Muscle of arm (tissue), 14 donors: ENCODE measurements at places on chromosomes 11 and 22. TPM values are rescaled to one million over a fixed set of nuclear protein-coding genes. Genes with fewer than 3 reads are reported as not detected.

The ZNF280B gene
- 6.2 TPM for polyA plus RNA-seq

The PMM1 gene
- 23.3 TPM for polyA plus RNA-seq

The PRRG4 gene
- 0.29 TPM for polyA plus RNA-seq

The OR2AT4 gene
- polyA plus RNA-seq, result 0.11 TPM

The ISX gene
- not detected for polyA plus RNA-seq

The TEX12 gene
- polyA plus RNA-seq, result 0.40 TPM

The SULT4A1 gene
- polyA plus RNA-seq, result 2.0 TPM

The SPDYC gene
- not detected for polyA plus RNA-seq

The LARGE2 gene
- polyA plus RNA-seq, result 0.55 TPM

The HPX gene
- 2.0 TPM for polyA plus RNA-seq

DNA sequence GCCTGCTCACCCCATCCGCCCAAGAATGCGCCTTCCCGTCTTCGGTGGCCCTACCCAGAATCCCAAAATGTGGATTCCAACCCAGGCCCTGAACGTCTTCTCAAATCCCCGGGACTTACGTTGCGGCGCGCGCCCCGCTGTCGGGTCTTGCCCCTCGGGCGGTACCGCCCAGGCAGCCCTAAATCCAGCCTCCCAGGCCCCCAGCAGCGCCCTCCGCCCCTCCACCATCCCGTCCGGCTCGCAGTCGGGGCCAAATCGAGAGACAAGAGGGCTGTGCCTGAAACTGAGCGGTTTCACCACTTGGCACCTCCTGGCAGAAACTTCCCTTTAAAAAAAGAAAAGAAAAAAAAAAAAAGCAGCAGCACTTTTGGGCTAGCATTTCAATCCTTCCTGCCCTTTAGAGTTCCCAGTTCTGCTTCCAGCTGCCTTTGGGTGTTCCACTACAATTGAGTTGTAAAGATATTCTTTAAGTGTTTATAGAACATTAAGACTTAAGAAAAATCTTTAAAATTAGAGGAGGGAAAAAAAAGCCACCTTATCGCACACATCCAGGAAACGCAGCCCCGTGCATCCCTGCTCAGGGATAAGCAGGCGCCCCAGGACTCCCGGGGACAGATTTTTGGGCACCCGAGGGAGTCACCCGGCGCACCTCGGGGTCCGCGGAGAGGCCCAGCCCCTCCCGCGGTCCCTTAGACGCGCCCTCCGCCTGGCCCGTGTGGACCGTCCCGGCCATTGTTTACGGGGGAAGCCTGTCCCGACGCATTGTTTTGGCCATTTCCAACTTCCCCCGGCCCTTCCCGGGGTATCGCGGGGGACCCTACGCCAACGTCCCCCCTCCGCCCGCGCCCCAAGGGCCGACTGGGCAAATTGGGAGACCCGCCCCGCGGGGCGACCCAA is 57.6 kb downstream of the KCNJ4 start:
- DNase-seq, result no peak

DNA sequence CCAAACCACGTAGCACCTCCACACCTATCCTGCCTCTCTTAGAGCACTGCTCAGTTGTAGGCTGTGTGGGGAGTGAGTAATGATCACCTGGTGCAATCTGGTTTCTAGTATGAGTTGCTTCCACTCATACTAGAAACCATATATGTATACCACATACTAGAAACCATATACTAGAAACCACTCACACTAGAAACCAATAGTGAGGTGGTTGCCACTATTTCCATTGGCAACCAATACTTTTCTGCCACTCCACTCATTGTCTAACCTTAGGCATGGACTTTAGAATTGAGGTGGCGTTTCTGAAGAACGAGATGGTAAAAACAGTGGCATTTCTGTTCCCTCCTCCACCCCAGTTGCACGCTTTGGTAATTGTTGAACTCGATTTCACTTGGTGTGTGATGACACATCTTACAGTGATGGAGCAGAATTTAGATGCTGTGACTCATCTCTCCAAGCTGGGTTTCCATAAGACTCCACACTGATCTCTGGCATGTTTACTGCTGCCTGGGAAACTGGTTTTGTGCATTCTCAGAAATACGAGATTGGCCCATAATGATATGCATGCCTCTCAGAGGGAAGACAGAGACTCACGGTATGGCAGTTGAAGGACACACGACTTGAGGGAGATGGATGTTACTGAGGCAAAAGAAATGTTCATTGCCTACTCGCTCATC is 82.9 kb downstream of the KIRREL3 start:
- no peak for DNase-seq

DNA sequence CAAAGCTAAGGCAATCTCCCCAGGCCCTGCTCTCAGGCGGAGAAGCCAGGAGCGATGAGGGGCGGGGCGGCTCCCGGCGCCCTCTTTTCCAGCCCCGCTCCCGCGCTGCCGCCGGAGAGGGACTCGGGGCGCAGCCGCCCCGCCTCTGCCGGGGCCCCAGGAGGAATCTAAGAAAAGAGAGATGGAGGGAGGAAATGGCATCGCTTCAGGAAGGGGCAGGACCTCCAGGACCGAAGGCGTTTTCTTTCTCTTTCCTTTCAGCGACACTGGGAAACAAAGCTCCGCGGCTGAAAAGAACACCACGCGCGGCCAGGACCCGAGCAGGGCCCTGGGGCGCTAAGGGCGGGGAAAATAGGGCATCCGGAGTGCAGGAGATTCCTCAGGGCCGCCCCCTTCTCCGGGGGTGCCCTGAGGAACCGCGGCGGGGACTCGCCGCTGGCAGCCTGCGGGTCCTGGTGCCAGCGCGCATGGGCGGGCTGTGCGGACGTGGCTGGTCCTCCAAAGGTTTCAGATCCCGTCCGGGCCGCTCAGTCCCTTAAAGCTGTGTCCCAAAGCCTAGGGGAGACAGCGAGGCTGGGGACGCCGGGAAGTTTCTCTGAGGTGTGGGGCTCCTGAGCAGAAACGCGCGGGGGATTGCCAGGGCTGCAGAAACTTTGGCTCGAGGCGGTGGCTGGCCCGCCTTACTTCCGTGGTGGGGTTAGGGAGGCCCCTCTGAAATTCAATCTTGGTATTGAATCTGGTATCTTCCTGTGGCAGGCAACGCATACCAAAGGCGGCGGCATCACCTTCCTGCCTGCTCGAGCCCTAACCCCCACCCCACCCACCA is 2.8 kb upstream of the BSX start:
- no peak for DNase-seq

- no peak for DNase-seq
These were observed 29.8 kb upstream of the P2RY2 start for GRCh38 chr11:73188301-73188700.

- no peak for DNase-seq
These were observed 3.8 kb upstream of the FADS3 start for GRCh38 chr11:61895046-61895717.

DNA sequence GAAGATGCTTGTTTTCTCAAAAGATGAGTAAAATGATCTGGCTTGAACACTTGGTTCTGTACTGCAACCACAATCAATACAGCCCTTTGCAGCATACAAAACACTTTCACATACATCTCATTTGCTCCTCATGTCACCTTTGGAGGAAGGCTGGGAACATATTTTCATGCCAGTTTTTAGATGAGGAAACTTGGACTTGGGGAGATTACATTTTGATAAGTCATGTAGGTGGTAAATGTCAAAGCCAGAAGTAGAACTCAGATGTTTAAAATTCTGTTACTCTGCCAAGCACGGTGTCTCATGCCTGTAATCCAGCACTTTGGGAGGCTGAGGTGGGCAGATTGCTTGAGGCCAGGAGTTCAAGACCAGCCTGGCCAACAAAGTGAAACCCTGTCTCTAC is 121.8 kb downstream of the MICAL2 start:
- DNase-seq, result no peak

DNA sequence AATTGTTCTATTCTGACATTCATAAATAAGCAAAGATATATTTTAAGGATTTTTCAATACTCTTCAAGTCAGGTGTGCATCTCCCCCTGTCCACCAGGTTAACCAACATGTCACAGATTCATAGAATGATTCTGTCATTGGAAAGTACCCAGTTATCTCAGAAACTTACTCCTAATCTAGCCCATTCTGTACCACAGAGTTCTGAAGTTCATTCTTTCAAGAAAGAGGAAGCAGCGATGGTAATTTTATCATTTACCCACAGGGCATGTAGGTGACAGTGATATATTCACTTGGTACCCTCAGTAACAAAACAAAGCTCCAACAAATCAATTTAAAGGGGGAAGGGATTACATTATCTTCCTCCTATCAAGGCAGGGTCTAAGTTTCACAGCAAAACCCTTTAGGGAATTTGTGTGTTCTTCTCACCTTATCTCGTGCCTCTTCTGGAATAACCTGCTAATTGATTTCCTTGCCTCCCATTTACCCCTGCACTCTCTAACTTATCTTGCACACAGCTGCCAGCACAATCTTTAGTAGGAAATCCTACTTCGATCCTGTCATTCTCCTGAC is 19.0 kb upstream of the MPPED2 start:
- no peak for DNase-seq

DNA sequence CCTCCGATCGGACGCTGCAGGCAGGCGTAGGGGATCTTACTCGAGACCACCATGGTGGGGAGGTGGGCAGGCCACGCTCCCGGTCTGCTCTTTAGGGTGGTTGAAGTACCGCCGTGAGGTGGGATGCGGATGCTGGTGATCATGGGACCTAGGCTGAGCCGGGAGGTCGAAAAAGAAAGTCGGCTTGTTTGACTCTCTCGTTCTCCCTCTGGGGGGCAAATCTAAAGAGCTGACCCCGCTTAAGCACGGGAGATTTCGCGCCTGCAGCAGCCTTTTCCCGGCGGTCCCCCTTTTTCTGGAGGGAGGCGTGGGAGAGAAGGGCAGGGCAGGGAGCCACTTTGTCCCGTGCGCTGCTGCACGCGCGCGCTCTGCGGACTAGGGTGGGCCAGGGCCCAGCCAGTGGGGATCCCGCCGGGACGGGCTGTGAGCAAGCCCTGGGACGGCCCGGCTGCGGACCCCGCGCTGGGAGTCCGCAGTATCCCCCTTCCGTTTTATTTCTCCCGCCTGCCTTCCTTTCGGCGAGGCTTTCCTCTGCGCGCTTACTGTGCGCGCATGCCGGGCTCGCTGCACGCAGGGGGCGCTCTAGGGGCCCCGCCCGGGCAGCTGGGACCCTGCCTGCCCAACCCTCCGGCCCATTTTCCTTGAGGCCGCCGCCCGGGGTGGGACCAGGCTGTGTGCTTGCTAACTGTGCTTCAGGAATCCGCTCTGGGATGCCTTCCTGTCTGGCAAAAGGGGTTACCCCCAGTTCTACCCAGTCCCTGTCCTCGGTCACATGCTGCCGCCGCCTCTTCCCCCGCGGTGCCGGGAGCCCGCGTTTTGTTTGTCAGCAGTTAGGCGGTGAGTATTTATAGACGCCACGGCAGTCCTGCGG is 81.0 kb downstream of the PRR5L start:
- peak; percentile 58 for DNase-seq

GRCh38 chr11:30984442-30984816 is 385.1 kb downstream of the DCDC1 start:
- peak; percentile 46 for DNase-seq

DNA sequence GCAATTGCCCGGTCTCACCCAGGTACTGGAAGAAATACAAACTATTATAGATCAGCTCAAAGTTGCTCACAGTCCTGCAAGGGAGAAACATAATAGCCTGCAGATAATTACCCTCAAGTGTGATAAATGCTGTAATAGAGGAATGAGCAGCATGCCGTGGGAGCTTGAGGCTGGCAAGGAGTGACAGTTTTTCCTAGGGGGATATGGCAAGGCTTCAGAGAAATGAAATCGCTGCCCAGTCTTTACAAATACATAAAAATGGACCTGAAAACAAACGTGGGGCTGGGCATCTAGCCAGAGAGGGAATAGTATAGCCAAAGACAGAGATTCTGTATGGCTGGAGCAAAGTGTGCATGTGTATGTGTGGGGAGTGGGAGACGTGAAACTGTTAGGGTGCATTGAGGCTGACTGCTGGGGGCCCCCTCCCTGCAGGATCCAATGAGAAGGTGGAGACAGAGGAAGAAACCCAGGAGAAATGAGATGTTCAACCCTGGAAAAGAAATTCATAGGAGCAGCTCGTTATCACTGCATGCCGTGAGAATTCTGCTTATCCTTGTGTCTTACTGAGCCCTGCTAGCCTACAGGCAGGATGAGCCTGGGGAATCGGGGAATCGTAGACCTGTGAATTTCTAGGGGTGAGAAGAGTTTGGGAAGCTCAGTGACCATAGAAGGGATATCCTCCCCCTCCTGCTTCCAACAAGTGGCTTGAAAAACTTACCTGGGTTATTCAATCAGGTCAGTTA is 167.0 kb downstream of the LDLRAD3 start:
- no peak for DNase-seq

DNA sequence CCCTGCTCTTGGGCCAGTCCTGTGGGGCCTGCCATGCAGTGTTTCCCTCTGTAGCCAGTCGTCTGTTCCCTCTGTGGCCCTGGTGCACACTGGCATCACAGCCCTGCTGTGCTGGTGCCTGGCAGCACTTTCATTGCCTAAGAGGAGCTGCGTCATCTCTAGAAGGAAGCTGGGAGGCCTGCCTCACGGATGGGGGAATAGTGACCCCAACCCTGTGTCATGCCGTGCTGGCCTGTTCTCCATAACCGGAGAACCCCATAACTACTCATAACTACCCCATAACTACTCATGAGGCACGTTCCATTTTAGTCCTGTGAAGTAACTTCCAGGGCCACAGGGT is 14.0 kb downstream of the RAB36 start:
- DNase-seq, result no peak

- no peak for DNase-seq
These were observed 4.0 kb downstream of the APOL4 start for GRCh38 chr22:36197514-36198146.

- no peak for DNase-seq
These were observed 9.9 kb upstream of the CAPN5 start for GRCh38 chr11:77056814-77057402.

DNA sequence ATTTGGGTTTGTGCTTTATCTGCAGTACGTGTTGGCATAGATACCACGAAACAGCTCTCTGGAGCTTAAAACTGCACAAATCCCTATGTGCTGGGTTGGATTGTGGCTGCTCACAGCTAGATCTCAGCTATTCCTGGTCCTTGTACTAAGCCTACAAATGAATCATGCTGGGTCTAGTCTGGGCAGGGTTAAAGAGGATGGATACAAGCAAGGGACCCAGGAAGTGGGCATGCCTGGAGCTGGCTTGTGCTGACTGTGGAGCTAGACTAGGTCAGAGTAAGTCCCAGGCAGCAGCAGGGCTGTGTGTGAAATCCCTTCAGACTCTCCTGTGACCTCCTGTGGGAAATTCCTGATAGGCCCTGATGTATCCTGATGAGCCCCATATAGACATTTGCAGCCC is 3.9 kb upstream of the E2F8 start:
- DNase-seq, result no peak

- DNase-seq, result no peak
These were observed 18.4 kb upstream of the RNASEH2C start for GRCh38 chr11:65739022-65739421.

DNA sequence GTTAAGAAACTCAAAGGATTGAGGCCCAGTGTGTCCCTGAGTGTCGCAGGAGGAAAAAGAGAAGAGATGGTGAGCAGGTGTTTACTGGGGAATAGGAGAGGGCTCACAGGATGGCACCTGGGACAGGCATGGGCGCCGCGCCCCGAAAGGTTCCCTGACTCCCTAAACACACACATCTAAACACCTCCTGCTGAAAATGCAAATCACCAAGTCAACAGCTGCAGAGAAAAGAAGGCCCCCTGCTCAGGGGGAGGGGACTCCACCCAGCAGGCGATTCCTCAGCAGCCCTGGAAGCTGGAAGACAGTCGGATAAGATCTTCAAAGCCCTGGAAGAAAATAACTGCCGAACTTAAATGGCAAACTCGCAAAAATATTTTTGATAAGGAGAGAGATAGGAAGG is 377.2 kb downstream of the BRD1 start:
- DNase-seq, result no peak

GRCh38 chr11:66718320-66718971 is 10.6 kb downstream of the SPTBN2 start:
- DNase-seq, result no peak

- DNase-seq, result peak; percentile 45
These were observed 77.0 kb downstream of the ZNF280B start for GRCh38 chr22:22431271-22432220.

GRCh38 chr11:65170058-65170534 is at the start of gene SPDYC:
SPDYC (plus strand) TSS chr11:65170233; CDS start chr11:65171358, 1,125 bp downstream.
- DNase-seq, result no peak
